ENCODE measurements at places on chromosomes 2 and 18.

DNA sequence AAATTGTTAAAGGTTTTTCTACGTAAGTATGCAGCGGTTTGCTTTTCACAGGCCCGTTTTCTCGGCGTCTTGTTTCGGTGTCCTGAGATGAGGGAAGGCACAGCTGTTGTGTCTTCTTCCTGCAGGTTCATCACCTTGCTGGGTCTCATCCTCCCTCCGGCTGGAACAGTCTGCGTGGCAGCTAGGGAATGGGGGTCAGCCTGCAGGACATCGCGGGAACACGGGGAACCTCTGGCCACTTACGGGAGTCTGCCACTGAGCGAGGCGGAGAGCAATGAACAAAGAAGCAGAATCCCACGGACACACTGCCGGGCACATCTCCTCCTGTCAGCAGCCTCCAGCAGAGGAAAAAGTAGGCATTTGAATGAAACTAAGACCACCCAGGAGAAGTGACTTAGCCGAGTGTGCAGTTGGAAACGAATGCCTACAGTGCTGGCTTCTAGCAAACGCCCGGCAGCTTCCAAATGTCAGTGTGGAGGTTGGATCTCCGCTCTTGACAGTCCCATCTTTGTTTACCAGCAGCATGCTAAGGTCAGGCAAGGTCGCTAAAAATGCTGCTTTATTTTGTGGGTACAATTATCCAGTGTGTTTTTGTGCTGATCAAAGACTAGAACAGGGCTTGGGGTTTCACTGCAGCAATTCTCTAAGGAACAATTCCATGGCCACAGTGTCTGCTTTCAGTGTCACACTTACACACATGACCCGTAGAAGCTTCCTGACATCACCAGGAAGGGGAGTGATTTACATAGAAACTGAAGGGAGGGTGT is 109.8 kb upstream of the SEC11C start:
- no peak for DNase-seq

GRCh38 chr2:43898134-43898837 is 59.5 kb downstream of the ABCG8 start:
- DNase-seq: peak; percentile 44

- DNase-seq: no peak
Measured at GRCh38 chr18:58632552-58632951, 3.7 kb upstream of the ALPK2 start.

- no peak for DNase-seq
Measured at GRCh38 chr2:235537587-235537986, 43.7 kb downstream of the AGAP1 start.

GRCh38 chr2:166223298-166223697 is 95.5 kb upstream of the SCN1A start:
- no peak for DNase-seq

DNA sequence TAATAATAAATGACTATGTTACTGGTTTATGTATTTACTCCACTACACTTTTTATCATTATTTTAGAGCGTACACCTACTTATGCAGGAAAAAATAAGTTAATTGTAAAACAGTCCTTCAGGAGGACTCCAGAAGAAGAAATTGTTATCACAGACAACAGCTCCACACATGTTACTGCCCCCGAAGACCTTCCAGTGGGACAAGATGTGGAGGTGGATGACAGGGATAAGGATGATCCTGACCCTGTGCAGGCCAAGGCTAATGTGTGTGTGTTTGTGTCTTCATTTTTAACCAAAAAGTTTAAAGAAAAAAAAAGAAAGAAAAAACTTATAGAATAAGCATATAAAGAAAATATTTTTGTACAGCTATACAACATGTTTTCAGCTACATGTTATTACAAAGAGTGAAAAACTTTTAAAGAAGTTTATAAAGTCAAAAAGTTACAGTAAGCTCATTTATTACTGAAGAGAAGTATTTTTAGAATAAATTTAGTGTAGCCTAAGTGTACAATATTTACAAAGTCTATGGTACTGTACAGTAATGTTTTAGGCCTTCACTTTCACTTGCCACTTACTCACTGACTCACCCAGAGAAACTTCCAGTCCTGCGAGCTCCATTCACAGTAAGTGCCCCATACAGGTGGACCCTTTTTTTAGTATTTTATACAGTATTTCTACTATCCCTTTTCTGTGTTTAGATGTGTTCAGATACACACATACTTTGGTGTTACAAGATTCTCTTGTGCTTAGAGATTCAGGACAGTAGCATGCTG is 7.5 kb downstream of the TGFBRAP1 start:
- peak; percentile 31 for DNase-seq

- DNase-seq: no peak
Measured at GRCh38 chr18:28729321-28729720, 552.4 kb upstream of the CDH2 start.

Measured in hematopoietic multipotent progenitor cell treated with erythropoietin and hydrocortisone succinate and interleukin-3 and kit ligand, for 8 days (in vitro differentiated cells).